Esophagus mucosa (tissue), 1 donor: ENCODE measurements at places on chromosomes 12 and 14.

DNA sequence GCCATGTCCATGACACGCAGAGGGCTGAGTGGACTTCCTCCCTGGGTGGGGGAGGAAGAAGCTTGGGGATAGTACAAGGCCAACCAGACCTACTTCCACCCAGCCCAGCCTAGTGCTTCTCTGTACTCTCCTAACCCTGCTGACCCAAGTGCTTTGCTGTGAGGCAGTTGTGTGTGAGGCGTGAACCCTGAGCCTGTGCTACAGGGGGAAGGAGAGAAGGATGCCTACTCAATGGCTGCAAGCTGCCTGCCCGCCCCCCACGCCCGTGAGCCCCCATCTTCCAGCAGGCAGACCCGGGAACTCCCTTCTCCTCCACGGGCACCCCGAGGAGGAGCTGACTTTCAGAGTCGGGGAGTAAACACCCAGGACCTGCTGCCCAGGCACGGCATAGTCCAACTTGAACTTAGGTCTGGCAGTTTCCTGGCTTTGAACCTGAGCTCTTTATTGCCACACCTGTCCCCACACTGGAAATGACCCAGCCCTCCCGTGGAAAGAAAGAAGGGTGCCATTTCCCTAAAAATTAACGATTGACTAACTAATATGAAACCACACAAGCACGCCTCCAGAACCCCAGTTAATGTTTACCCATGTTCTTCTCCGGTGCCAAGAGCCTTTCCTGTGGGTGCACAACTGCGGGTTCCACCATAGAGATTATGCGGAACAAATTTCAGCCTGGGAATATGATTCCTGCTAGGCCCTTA is 10.8 kb downstream of the ALDH2 start:
- no peak for ATAC-seq

- ATAC-seq, result no peak
These were observed 332.6 kb upstream of the SFSWAP start for GRCh38 chr12:131378176-131378842.

GRCh38 chr12:102781117-102781516 is 135.9 kb downstream of the PAH start:
- no peak for ATAC-seq

DNA sequence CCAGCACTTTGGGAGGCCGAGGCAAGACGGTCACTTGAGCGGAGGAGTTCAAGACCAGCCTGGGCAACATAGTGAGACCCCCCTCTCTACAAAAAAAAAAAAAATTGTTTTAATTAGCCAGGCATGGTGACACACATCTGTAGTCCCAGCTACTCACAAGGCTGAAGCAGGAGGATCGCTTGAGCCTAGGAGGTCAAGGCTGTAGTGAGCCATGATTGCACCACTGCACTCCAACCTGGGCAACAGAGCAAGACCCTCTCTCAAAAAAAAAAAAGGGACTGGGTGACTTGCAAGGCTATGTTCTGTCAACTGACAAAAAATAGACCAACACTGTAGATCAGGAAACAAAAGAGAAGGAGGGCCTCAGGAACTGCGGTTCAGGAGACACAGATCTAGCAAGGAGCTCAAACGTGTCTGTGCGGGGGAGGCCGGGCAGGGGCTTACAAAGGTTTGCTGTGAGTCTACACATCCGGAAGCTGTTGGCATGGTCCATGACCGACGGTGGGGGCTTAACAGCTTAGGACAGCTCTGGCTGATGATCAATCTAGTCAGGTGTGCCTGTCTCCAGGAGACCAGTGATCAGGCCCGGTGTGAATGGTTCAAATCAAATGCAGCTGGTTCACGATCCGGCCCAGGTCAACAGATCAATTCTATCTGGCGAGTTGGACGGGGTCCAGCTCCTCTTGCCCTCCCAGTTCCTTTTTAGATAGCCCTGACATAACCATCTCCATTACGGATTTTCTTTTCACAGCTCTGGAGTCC is 31.7 kb upstream of the INF2 start:
- peak; percentile 42 for ATAC-seq

DNA sequence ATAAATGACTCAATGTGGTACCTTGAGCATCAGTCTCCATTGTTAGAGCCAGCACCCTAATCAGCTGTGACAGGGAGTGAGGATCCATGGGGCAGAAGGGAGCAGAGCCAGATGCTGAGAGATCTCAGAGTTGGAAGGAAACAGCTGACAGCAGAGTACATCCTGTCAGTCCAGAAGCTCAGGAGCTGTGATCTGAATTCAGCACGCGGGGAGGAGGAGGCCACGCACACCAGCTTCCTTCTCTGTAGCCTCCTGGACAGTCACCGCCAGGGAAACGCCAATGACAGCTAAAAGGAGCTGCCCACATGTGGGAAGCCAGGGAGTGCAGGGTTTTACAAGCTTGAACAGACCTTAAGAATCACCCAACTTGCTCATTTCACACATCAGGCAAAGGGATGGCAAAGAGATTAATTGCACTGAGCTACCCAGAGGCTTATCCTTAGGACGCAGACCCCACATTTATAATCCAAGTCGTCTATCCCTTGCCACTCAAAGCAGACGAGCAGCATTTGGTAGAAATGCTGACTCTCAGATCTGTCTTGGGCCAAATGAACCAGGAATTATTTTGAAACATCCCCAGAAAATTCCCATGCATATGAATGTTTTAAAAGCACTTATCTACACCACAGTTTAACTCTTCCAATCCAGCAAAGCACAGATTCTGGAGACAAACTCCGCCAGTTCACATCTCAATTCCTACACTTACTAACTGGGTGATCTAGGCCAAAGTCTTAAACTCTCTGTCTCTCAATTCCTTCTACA is 322.6 kb upstream of the TMTC1 start:
- no peak for ATAC-seq

- ATAC-seq, result no peak
These were observed 303.7 kb upstream of the USP15 start for GRCh38 chr12:61956545-61956944.

GRCh38 chr12:42284157-42284556 is 41.7 kb downstream of the ZCRB1 start:
- no peak for ATAC-seq

GRCh38 chr12:45388545-45388944 is 172.7 kb downstream of the ANO6 start:
- no peak for ATAC-seq

DNA sequence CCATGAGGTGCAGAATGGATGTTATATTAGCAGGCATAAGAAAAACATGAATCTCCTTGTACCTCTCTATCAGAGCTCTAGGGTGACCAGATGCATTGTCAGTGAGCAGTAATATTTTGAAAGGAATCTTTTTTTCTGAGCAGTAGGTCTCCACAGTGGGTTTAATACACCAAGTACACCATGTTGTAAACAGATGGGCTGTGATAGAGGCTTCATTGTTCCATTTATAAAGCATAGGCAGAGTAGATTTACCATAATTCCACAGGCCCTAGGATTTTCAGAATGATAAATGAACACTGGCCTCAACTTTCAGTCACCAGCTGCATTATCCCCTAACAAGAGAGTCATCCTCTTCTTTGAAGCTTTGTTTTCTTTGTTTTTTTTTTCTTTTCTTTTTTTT is 185.2 kb downstream of the ERC1 start:
- ATAC-seq, result no peak
